CD14-positive monocyte (primary cell): ENCODE measurements at places on chromosomes 12 and 14.

- DNase-seq: peak; percentile 34
These were observed at the start of gene LRRC43 for GRCh38 chr12:122182887-122183587. TSS of gene LRRC43 (plus strand) at chr12:122183123. CDS start at chr12:122183145, 22 bp downstream.

DNA sequence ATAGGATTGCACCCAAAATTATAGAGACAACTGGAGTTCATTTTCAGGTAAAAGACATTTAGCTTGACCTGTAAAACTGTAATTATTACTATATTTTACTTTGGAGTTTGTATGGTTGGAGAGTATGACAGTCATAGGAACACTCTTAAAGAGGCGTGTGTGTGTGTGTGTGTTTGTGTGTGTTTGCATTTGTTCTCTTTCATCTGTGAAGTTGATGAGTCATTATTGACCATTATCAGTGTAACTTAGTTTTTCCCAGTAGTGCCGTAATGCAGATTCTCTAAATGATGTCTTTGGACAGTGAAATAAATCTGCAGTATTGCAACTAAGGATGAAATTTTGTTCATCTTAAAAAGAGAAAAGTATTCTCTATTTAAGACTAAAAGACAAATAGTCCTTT is 13.0 kb downstream of the WASHC4 start:
- no peak for DNase-seq

- DNase-seq: no peak
These were observed 40.2 kb upstream of the FBRSL1 start for GRCh38 chr12:132449565-132450417.

DNA sequence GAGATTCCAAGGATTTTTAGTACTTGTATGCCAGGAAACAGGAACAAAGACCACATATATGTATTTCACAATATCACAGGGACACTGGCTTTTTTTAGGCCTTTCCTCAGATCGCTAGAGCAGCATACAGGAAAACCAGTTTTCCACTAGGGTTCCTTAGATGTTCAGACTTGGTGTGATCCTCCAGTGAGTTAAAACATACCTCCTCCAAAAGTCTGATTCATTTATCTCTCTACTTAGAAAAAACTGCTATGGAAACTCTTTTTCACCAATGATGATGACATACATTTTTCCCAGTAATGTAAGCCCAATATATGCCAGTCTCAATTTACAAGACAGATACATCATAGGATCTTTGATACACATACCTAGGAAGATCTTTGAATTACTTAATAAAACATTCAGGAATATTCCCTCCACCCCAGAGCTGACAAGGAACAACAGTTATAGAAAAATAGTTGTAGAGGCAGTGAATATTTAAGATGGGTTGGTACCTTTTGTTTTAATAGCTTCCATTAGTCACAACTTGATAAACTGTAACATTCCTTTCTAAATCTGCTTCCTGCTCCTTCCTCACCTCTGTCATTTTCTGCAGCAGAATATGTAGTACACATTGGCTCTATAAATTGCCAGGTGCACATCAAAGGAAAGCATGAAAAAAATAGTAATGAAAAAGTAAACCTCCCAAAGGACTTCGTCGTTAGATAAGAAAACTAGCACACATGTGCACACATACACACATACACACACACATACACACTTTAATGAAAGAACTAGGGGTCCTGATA is 27.5 kb downstream of the BCAT1 start:
- no peak for DNase-seq

DNA sequence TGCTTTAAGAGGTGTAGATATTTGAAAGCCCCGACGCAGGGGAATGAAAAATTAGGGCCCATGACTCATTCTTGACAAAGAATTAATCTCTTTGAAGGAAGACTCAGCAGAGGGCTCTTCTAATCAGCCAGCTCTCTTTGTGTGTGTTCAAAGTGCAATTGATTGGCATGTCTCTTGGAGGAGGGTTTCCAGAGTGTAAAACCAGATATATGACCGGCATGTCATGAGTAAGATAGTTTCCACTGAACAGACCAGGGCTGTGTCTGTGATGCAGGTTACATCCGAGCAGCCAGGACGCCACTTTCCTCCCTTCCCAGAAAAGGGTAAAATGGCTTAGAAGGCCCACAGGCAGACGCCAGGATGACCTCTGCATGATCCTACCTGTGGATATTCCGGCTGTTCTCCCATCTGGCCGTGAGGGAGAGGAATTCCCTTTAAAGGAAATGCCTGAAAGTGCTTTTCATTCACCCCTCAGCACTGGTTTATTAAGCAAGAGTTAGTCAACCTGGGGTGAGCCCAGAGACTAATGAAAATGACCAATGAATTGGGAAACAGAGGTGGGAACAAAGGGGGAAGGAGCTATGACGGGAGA is 7.2 kb upstream of the KRT75 start:
- no peak for DNase-seq

- DNase-seq: no peak
These were observed 6.1 kb upstream of the NUAK1 start for GRCh38 chr12:106144847-106145246.

DNA sequence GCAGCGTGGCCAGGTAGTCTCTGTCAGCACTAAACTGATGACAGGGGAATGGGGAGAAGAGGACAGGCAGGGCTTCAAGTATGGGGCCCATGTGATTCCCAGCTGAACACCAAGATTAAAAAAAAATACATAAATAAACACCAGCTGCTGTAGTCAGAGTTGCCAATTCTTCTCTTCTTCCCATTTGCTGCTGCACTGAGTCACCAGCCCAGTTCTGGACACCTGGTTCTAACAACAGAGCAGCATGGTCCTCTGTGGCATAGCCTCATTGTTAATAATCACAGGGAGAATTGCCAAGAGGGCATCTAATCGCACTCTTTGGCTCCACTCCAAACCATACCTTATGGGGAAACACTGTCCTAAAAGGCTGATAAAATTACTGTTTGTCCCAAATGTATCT is 15.1 kb downstream of the PPM1H start:
- no peak for DNase-seq

DNA sequence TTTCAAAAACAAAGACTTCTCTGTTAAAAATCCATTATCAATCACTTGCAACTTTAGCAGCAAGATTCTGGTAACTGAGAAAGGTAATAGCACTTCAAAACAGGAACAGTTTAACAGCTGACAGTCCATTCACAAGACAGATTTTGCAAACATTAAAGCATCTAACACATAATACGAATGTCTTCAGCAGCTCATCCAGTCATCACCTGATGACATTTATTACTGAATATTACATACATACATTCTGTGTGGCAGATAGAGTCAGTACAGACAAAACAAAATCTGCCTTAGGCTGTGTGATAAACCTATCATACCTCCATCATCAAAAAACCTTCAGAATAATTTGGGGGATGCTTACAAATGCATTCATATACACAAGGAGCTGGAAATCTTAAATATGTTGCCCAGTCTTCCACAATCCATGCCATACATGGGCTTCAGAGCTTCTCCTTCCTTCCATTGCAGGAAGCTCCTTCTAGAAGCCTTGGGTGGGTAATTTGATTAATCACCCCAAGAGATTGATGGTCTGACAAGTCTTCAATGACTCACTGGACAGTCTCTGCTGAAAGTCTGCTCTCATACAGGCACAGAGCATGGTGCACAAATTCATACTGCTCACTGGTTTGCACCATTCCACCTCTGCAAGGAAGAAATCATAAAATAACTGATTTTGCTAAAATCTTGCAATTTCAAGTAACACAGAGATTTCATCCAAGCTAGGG is 1.6 kb upstream of the PTPRB start:
- DNase-seq: no peak
